ENCODE measurements at places on chromosomes 1 and 21.

GRCh38 chr1:239647045-239647444, 260.7 kb downstream of the CHRM3 start:
- DNase-seq, result no peak

DNA sequence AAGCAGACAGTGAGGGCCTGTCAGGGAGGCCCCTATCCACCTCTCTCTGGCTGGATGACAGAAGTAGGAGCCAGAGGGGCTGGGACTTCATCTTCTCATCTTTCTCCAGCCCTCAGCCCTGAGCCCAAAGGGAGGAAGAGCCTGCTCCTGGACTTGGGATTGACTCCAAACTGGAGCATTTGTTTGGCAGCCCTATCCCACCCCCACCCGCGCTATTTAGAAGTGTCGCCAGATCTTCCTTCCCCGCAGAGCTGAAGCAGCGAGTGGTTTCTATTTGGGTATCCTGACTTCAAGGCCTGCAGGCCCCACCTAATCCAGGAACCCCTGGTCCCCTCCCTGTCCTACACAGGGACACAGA, 9.6 kb downstream of the NES start:
- no peak for DNase-seq

DNA sequence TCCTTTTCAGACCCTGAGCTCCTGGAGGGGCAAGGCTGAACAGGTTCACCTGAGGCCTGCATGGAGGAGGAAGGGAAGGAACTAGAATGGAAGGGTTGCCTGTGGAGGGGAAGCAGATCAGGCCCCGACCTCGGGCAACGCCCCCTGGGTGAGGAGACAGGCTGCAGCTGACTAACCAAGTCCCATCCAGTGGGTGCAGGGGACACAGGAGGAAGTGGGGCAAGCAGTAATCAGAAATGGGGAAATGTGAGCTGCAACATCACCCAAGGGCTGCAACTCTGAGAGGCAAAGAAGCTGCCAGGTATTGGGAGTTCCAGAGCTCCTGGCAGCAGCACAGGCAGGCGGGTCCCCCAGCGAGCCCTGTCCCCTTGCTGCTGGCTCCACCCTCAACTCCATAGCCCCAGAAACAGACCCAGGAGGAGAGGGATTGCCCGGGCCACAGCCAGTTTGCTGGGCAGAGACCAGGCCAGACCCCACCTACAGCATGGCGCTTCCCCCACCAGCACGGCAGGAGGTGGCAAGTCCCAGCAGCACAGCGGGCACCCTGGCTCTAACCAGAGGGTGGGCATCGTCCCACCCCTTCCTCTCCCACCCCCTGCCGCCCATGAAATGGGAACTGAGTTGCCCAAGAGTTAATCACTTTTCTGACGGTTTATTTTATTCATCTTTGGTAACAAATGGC, 38.5 kb downstream of the MRPL37 start:
- peak; percentile 63 for DNase-seq

DNA sequence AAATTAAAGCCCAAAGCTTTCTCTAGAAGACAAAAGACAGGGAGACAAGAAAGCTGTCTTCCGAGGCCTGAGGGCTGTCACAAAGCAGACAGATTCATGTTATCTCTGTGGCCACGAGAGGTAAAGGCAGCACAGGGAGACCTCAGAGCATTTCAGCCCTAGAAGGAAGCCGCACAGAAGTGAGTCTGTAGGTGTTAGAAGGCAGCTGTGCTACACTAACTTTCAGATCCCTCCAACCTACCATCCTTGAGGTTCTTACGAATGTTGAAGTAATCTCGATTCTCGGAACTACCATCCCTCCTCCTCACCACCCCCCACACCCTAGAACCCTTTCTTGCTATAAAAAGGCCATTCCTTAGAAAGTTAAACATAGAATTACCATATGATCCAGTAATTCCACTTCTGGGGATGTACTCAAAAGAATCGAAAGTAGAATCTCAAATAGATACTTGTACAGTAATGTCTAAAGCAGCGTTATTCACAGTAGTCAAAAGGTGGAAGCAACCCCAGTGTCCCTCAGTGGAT, 21.5 kb upstream of the LYST start:
- no peak for DNase-seq

GRCh38 chr21:17427157-17427556, 85.7 kb upstream of the CXADR start:
- DNase-seq, result no peak

DNA sequence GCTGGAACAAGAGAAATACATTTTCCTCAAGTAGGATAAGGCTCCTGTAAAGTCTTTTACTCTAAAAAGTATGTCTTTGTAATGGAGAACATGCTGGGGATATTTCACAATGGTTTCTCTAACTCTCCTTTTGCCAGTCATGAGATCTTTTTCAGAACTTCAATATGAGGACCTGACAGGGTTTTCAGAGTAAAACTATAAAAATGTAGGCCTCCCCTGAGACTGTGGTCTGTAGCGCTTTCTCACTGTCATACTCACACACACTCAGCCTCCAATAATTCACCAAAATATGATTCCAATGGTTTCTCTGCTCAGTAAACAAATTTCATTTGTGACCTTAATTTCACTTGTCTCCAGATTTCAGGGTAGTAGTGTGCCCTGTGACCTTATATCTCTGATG, 440.1 kb upstream of the PTBP2 start:
- no peak for DNase-seq

- DNase-seq, result no peak
Observed at GRCh38 chr1:201226859-201227488, 36.4 kb downstream of the IGFN1 start.

GRCh38 chr1:93078638-93078985, 471 bp upstream of the MTF2 start:
- no peak for DNase-seq

DNA sequence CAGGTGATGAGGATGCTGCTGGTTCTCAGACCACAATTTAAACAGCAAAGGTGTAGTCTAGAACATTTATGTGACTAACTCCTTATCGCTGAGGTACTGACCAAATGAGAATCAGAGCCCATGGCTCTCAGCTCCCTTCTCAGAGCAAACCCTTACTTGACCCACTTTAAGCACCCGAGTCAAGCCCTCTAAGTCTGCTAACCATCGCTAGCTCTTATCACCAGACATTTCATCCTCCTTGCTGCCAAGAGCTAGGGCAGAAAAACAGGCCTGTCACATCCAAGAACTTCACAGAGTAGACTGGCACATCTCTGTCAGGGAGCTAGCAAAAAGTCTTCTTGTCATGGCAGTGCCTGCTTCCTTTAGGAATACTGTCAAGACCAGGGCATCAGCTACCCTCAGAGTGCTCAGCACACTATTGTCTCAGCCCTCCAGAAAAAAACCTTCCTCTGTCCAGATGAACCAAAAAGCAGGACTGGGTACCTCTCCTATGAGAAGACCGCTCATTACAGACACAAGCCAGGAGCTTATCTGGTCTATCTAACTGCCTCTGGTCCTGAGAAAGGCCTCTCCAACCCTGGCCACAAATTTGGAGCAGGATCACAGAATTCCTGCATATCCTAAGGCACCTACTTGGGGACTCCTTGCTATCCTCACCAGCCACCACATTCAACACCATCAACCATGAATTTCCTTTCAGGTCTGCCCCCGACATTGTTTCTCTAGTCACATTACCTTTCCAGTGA, 26.2 kb downstream of the ERI3 start:
- no peak for DNase-seq

GRCh38 chr1:228108742-228109072, 392 bp downstream of the MRPL55 start:
- DNase-seq, result no peak

DNA sequence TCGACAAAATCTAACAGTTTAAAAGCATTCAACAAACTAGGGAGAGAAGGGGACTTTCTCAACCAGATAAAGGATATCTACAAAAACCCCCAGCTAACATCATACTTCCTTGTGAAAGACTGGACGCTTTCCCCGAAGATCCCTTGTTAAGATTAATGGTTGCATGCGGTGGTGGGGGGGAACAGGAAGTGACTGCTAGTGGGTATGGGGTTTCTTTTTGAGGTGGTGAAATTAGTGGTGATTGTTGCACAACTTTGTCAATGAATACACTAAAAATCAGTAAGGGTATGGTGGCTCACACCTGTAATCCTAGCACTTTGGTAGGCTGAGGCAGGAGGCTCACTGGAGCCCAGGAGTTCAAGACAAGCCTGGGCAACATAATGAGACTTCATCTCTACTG, 26.9 kb upstream of the EYA3 start:
- peak; percentile 83 for DNase-seq

DNA sequence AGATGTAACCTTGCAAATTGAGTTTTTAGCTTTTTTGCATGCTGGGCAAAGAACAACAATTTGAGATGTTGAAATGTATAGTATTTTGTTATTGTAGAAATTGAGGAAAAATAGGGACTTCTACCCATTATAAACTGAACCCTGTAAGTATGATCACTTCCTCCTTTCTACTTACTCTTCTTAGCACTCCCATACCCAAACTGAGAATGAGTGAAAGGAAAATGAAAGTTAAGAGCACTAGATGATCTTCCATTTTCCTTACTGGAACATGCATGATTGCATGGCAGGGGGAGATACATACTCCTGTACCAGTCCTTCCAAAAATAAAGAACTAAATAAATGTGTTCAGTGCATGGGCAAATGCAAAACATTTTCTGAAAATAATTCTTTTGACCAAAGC, 107.4 kb upstream of the KIAA1614 start:
- DNase-seq, result no peak

DNA sequence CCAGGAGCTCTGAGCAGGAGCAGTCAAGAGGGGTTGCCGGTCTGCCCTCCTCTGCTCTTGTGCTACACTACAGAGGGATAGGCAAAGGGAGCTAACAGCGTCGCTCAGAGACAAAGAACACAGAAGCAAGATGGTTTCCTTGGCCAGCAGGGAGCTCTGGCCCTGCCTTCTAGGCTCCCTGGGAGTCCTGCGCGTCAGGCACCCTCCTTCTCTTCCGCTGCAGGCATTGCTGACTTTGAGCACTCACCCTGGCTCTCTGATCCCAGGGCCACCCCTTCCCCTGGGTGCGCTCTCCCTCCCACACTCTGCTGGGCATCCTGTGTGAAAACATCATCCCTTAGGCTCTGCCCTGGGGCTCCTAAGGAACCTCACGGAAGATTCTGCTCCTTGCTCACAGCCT, 489 bp downstream of the TNNI1 start:
- DNase-seq, result no peak

- DNase-seq, result no peak
Observed at GRCh38 chr1:15945832-15946448, 30.0 kb downstream of the ZBTB17 start.

- DNase-seq, result no peak
Observed at GRCh38 chr1:1347663-1348419, 1.4 kb downstream of the DVL1 start.

GRCh38 chr1:228308085-228308601, 98.5 kb downstream of the TRIM11 start:
- DNase-seq, result no peak

DNA sequence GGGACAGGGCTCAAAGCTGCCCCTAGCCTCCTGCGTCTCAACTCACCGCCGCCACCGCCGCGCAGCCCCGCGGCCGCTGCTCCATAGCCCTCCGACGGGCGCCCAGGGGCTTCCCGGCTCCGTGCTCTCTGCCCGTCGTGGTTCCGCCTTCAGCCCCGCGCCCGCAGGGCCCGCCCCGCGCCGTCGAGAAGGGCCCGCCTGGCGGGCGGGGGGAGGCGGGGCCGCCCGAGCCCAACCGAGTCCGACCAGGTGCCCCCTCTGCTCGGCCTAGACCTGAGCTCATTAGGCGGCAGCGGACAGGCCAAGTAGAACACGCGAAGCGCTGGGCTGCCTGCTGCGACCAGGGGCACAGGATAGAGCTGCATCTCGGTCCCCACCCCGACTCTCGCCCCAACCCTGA, at the start of gene TNFRSF25:
TNFRSF25 (minus strand) TSS at position 151 of the 400 bp plus-strand sequence; CDS start at position 85, 66 bp downstream.
- no peak for DNase-seq

DNA sequence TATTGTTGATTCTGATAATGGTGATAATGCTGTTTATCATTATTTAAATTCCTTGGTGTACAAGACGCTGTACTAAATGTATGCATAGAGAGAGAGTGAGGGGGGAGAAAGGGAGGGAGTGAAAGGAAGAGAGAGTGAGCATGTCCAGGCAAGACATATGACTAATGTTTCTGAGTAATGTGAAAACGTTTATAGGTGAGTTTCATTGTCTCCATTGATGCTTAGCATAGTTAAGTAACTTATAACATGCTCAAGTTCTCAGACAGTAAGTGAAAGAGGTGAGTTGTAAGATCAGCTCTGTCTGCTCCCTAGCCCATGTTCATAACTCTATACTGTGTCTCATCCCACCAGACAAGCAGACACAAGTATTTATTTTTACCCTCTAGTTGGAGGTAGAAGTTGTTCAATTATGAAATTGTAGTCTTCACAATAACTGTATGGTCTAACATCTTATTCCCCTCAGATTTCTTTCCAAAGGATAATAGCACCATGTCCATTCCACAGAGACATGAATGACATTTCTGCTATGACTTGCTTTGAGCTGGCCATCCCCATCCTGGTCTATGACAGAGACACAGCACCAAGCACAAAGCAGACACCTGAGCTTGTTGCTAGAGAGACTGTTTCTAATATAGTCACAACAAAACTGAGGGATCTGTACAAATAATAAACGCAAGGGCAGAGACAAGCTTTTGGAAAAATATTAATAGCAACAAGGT, 285.1 kb downstream of the CACNA1E start:
- DNase-seq, result no peak
